ENCODE measurements at places on chromosomes 7 and 10.

DNA sequence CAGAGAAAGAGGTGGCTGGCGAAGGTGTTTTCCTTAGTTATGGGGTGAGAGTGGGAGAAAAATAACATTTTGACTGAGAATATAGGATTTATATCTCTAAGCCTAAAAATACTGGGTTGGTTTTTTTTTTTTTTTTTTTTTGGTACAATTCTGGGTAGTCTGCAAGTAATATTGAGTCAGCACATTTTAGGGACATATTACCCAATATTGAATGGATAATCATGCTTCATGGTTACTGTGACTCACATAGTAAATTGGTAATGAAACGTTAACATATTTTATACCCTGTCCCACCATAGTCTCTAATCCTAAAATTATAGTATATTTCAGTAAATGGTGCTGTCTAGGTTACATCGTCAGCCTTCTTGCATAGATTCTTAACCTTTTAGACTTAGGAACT is 91.4 kb downstream of the TPST1 start:
- no peak for DNase-seq

GRCh38 chr7:159227433-159227832 is 82.8 kb upstream of the VIPR2 start:
- DNase-seq, result peak; percentile 44

GRCh38 chr10:119325131-119325530 is 117.8 kb downstream of the GRK5 start:
- DNase-seq, result no peak

- DNase-seq, result no peak
These were observed 27.5 kb downstream of the MICALL2 start for GRCh38 chr7:1431634-1432380.

DNA sequence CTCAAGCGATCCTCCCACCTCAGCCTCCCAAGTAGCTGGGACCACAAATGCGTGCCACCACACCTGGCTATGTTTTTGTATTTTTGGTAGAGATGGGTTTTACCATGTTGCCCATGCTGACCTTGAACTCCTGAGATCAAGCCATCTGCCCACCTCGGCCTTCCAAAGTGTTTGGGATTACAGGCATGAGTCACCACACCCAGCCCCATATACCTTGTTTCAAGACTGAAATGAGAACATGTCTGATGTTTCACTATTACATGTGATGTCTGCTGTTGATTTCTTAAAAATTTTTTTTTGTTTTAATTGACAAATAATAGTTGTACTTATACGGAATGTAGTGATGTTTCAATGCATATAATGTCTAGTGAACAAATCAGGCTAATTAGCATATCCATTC is 14.5 kb downstream of the KLHL7 start:
- DNase-seq, result no peak

- DNase-seq, result no peak
These were observed 7.4 kb upstream of the EN2 start for GRCh38 chr7:155450558-155450969.

DNA sequence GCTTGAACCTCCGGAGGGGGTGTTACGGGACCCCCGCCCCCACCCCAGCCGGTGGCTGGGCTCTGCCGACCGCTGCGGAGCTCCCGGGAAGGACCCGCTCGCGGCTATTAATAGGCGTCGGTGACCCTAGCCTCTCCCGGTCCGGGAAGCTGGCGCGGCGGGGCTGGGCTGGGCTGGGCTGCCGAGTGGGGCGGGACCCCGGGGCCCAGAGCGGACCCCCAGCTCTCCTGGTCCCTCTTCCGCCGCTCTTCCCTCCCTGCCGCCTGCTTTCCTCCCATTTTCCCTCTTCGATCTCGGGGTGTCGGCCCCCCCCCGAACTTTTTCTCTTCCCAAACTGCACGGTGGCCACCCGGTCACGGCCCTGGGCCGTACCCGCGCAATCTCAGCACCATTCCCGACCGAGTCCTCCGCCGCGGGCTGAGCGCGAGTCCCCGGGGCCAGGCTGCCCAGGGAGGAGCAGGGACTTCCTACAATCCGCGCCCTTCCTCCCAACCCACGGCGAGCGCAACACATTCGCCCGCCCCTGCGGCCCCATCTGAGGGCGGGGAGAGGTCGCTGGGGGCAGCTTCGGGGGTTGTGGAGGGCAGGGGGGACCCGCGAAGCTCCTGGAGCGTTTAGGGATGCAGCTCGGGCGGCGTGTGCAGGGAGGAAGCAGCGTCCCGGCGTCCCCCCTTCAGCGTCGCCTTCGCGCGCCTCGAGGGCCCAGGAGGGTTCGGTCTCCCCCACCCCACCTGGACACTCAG is 3.1 kb upstream of the ELFN1 start:
- DNase-seq, result peak; percentile 20

- DNase-seq, result no peak
These were observed 1.0 kb downstream of the OSBPL3 start for GRCh38 chr7:24978843-24979469.

GRCh38 chr7:31432836-31433340 is 81.0 kb upstream of the ITPRID1 start:
- DNase-seq, result no peak

DNA sequence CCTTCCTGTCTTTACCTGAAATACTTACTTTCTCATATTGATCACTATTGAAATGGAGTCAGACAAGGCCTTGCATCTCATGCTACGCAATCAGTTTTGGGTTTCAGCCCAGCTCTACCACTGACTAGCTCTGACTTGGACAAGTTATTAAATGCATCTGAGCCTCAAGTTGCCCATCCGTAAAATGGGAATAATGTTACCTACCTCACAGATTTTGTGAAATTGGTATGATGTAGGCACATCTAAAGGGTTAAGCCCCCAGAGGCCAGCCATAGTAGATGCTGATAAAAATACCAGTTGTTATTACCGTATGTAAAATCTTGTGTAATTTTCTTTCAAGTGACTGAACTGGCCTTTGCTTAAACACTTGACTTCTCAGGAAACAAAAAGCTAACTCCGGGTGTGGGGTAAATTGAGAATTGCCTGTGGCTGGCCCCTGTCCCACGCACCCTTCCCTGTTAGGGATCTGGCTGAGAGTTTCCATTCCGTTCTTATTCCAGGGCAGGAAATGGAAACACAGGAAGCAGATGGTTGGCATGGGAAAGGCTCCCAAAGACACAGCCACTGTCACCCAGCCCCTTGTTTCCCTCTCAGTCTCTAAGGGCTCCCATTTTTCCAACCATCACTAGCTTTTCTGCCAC is 7.5 kb downstream of the DUSP5 start:
- DNase-seq, result no peak

- no peak for DNase-seq
These were observed 883.5 kb downstream of the SORCS1 start for GRCh38 chr10:106280896-106281460.

GRCh38 chr7:1236831-1237701 is 4.4 kb downstream of the UNCX start:
- DNase-seq, result no peak

- no peak for DNase-seq
These were observed 124.8 kb upstream of the TMEM72 start for GRCh38 chr10:44786286-44786850.

DNA sequence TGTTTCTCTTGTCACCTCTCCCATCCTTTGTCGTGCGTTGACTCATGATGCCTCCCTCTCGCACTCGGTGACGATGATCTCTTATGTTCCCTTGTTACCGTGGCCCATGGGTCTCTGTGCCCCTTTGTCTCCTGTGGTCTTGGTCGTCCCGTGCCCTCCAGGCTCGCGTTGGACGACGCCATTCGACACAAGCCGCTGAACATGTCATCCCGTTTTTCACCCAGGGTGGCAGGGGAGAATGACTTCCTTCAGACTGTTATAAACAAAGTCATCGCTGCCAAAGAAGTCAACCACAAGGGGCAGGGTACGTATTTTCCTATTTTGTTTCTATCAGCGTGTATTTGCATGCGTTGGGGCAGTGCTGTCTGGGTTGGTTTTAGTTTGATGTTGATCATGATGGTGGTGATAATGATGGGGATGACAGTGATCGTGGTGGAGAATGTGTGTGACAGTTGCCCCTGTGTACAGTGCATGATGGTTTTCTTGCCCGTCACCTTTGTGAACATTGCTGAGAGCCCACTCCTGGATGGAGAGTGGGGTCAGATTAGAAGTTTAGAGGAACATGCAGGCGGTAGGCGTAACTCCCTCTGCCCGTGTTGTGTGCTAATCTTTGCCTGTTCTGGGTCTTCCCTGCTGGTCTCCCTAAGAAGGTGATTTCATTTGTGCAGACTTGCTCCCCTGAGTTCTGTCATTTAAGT is 107.0 kb downstream of the DOCK1 start:
- DNase-seq, result no peak

DNA sequence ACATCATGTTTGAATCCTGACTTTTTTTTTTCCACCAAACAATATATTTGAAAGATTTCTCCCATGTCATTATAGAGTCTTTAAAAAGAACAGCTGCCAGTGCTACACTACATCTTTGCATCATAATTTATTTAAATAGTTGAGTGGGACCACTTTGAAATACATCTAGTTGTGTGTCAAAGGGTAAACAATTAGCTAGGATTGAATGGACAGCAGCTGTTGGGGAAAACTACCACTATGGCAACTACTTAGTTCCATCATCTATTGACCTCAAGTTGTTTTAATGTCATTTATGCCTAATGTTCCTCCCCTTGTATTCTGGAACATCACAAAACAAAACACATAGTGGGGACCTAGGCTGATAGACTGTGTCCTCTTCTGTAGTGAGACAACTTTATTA is 985.1 kb downstream of the SORCS1 start:
- DNase-seq, result no peak

Data from omental fat pad (tissue), 4 donors.